ENCODE measurements at places on chromosomes 16 and 17. TPM values are rescaled to one million over a fixed set of nuclear protein-coding genes. Genes with fewer than 3 reads are reported as not detected.

PRDM7 gene
- total RNA-seq = not detected

PPY gene
- not detected for total RNA-seq

CDYL2 gene
- total RNA-seq = 7.7 TPM

MYH3 gene
- total RNA-seq = 0.86 TPM

FASN gene
- total RNA-seq = 165 TPM

ARHGDIG gene
- not detected for total RNA-seq

CLDN9 gene
- not detected for total RNA-seq

MYH8 gene
- total RNA-seq = not detected

RASL10B gene
- total RNA-seq = 3.7 TPM

XYLT1 gene
- 64.1 TPM for total RNA-seq

NFATC2IP gene
- 24.9 TPM for total RNA-seq

KRTAP3-1 gene
- not detected for total RNA-seq

MAFG gene
- total RNA-seq = 48.1 TPM

CD300LB gene
- total RNA-seq = not detected

NEUROD2 gene
- not detected for total RNA-seq

PRRT2 gene
- total RNA-seq = 0.44 TPM

ITGAL gene
- not detected for total RNA-seq

MYL4 gene
- not detected for total RNA-seq

AGRP gene
- not detected for total RNA-seq

HSF5 gene
- total RNA-seq = under 0.01 TPM

TP53TG3F gene
- total RNA-seq = 0.22 TPM

CCL4L2 gene
- total RNA-seq = not detected

SKAP1 gene
- not detected for total RNA-seq

SOX15 gene
- total RNA-seq = 0.57 TPM

FLYWCH2 gene
- 53.0 TPM for total RNA-seq

PLA2G15 gene
- total RNA-seq = 47.3 TPM

CTRB2 gene
- not detected for total RNA-seq

MYL11 gene
- not detected for total RNA-seq

E2F4 gene
- 120 TPM for total RNA-seq

SPHK1 gene
- 205 TPM for total RNA-seq

LRRC59 gene
- 304 TPM for total RNA-seq

ZNF423 gene
- under 0.01 TPM for total RNA-seq

UMOD gene
- total RNA-seq = not detected

PRSS27 gene
- total RNA-seq = 0.57 TPM

Data from placental pericyte (primary cell).